Smooth muscle cell of the umbilical artery (primary cell): ENCODE measurements at places on chromosomes 6 and 20. TPM values are rescaled to one million over a fixed set of nuclear protein-coding genes. Genes with fewer than 3 reads are reported as not detected.

The ENPP4 gene
- total RNA-seq, result 0.74 and 0.89 TPM in 2 replicates

The EDEM2 gene
- total RNA-seq, result 70.5 and 90.3 TPM in 2 replicates

The ZC2HC1B gene
- not detected in 2 replicates for total RNA-seq

The MEI4 gene
- total RNA-seq, result not detected in 2 replicates

The BCAS4 gene
- total RNA-seq, result 11.6 and 15.9 TPM in 2 replicates

The SPATS1 gene
- total RNA-seq, result not detected in 2 replicates

The LY6G6F gene
- not detected in 2 replicates for total RNA-seq

The TAGAP gene
- not detected in 2 replicates for total RNA-seq

The TSHZ2 gene
- total RNA-seq, result 0.65 TPM in 1 of 2 replicates, not detected in the other

The GRM1 gene
- not detected in 2 replicates for total RNA-seq
